Hepatocyte (in vitro differentiated cells): ENCODE measurements at places on chromosomes 2 and 18.

GRCh38 chr18:48940854-48941611 lies 9.7 kb downstream of the SMAD7 start:
- H3K4me1 ChIP-seq = peaks cover 99% of the 10 kb centered on the region
- no peaks in the 10 kb centered on the region for H3K27me3 ChIP-seq
- H3K4me3 ChIP-seq = peak overlapping the region; percentile 16
- H3K36me3 ChIP-seq = no peaks in the 10 kb centered on the region
- DNase-seq = no peak

GRCh38 chr2:24209389-24210105 lies 34.7 kb downstream of the FAM228A start:
- H3K4me1 ChIP-seq = no peaks in the 10 kb centered on the region
- no peak for DNase-seq
- no peaks in the 10 kb centered on the region for H3K36me3 ChIP-seq
- no peak overlapping the region for H3K4me3 ChIP-seq
- H3K27ac ChIP-seq = no peak overlapping the region

GRCh38 chr2:238585836-238586821 lies 159.4 kb downstream of the ASB1 start:
- H3K27ac ChIP-seq = no peak overlapping the region
- no peak for DNase-seq
- H3K36me3 ChIP-seq = no peaks in the 10 kb centered on the region
- no peaks in the 10 kb centered on the region for H3K27me3 ChIP-seq

- H3K36me3 ChIP-seq = no peaks in the 10 kb centered on the region
- H3K27ac ChIP-seq = peak overlapping the region; percentile 26
- H3K4me1 ChIP-seq = peaks cover 25% of the 10 kb centered on the region
- H3K27me3 ChIP-seq = no peaks in the 10 kb centered on the region
Measured at GRCh38 chr2:113894156-113894743, 4.4 kb downstream of the ACTR3 start.

DNA sequence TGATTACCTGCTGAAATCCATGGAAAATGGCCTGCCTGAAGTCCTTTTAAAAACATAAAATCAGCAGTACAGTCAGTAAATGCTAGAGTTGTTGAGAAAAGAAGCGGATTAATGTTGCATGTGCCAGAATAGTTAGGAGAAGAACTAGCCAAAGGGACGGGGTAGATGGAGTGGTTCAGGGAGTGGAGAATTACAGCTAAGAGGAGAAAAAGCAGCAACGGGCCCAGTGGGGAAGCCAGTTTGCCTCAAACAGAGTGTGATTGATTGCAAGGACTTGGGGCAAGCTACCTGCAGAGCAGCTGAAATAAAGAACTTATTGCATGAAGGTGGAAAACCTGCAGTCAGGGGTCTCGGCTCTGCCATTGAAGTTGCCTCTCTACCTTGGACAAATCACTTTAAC lies 79.1 kb downstream of the NRP2 start:
- no peaks in the 10 kb centered on the region for H3K27me3 ChIP-seq
- DNase-seq = no peak
- H3K4me3 ChIP-seq = no peak overlapping the region
- H3K4me1 ChIP-seq = peaks cover 18% of the 10 kb centered on the region
- H3K27ac ChIP-seq = no peak overlapping the region

DNA sequence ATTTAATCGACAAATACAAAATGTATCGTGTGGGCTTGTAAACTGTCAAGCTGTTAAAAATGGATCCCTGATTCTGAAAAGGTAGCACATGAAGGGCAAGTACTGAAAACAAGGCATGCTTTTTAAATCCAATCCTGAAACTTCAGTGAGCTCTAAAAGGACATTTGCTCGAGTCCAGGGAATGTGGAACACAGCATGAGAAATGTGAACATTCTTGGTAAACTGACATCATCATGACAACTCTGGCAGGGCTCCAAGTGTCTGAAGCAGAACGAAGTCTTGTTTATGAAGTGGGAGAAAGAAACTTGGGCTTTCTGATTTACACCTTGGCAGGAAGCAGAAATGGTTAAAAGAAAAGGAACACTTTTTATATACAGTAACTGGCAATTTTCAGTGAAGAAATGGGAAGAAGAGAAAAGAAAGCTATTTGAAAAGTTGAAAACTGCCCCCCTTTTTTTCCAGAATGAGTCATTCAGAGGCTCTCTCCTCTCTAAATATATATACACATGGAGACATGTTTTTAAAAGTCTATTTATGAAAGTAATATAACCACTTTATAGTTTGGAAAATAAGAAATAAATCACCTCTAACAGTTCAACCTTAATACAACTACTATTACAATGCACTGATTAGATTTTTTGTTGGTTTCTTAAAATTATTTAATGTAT lies 120.8 kb downstream of the GAREM1 start:
- H3K36me3 ChIP-seq = no peaks in the 10 kb centered on the region
- H3K27me3 ChIP-seq = no peaks in the 10 kb centered on the region
- peak overlapping the region; percentile 77 for H3K27ac ChIP-seq
- no peak overlapping the region for H3K4me3 ChIP-seq

DNA sequence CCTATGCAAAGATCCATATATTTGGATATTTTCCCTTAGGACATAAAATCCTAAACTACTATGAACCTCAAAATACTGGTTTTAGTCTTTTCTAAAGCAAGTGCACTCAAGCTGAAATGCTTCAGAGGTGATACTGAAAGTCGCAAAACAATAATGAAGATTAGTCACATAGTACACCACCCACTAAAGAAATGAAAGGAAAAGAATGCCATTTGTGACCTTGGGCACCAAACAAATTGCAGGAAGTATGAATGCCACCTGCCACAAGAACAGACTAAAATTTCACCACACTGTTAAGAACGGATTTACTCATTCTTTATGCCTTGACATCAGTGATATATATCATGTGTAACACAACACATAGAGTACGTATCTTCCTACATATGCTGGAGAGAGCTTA lies 161.5 kb downstream of the ZNF521 start:
- no peaks in the 10 kb centered on the region for H3K27me3 ChIP-seq
- H3K36me3 ChIP-seq = no peaks in the 10 kb centered on the region
- no peaks in the 10 kb centered on the region for H3K4me1 ChIP-seq
- DNase-seq = no peak
- no peak overlapping the region for H3K4me3 ChIP-seq

DNA sequence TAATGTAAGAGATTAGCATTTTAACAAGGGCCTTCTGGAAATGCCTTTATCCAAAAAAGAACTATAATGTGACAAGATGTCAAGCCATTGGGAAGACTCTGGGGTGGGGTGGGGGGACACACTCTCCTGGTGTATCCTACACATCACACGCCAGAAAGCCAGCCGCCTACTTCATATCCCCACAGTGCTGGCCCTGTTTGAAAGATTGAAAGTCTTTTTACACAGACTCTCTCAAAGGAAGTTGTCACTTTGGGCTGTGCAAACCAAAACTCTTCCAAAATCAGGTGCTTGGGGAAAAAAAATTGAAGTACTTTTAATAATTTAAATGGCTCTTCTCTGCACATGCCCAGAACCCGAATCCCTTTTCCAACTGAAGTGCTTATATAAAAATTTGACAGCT lies 666.7 kb downstream of the BCL11A start:
- DNase-seq = no peak
- H3K27ac ChIP-seq = no peak overlapping the region
- H3K27me3 ChIP-seq = no peaks in the 10 kb centered on the region
- no peaks in the 10 kb centered on the region for H3K36me3 ChIP-seq

DNA sequence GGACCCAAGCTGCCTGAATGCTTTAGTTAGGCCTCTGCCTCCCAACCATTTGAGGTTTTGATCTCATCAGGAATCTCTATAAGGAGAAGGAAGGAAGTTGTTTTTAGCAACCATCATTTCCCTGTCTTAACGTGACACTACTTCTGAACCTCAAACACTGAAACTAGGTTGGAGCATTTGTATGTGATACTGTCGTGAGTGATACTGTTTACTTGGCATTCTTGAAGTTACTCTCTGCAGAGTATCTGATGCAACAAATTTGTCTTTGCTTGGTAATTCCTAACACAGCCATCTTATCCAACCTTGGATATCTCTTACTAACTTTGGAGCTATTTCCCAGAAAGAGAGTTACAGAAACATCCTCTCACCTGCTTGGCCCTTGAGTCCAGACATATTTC lies 22.1 kb downstream of the TTLL4 start:
- peak overlapping the region; percentile 86 for H3K27ac ChIP-seq
- no peak overlapping the region for H3K4me3 ChIP-seq
- peaks cover 20% of the 10 kb centered on the region for H3K4me1 ChIP-seq

- H3K4me1 ChIP-seq = no peaks in the 10 kb centered on the region
- no peaks in the 10 kb centered on the region for H3K36me3 ChIP-seq
- no peak overlapping the region for H3K27ac ChIP-seq
- no peak overlapping the region for H3K4me3 ChIP-seq
- no peaks in the 10 kb centered on the region for H3K27me3 ChIP-seq
Measured at GRCh38 chr2:162060532-162060931, 13.5 kb downstream of the DPP4 start.
